G401 (cell line): ENCODE measurements at places on chromosomes 4 and X. TPM values are rescaled to one million over a fixed set of nuclear protein-coding genes. Genes with fewer than 3 reads are reported as not detected.

DNA sequence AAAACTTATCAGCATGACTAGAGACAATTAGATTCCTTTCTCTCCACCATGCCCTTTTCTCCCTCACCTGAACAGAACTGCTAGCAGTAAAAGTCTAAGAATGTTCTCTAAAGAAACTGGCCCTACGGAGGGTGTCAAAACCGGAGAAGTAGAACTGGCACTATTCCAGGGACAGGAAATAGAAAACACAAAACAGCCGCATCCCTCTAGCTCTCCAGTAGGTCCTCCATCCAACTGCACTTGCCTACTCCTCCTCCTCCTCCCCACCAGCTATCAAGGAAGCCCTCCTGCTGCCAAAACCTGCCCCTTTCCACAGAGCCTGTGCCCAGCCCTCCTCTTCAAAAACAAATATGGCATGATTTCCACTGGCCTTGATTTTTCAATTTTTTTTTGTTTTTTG is 28.4 kb downstream of the FUNDC1 start:
- no peak for DNase-seq

GRCh38 chr4:40525752-40526598 is 103.7 kb downstream of the RBM47 start:
- no peak for DNase-seq

GRCh38 chr4:145196747-145197146 is 16.4 kb upstream of the OTUD4 start:
- DNase-seq = no peak

DNA sequence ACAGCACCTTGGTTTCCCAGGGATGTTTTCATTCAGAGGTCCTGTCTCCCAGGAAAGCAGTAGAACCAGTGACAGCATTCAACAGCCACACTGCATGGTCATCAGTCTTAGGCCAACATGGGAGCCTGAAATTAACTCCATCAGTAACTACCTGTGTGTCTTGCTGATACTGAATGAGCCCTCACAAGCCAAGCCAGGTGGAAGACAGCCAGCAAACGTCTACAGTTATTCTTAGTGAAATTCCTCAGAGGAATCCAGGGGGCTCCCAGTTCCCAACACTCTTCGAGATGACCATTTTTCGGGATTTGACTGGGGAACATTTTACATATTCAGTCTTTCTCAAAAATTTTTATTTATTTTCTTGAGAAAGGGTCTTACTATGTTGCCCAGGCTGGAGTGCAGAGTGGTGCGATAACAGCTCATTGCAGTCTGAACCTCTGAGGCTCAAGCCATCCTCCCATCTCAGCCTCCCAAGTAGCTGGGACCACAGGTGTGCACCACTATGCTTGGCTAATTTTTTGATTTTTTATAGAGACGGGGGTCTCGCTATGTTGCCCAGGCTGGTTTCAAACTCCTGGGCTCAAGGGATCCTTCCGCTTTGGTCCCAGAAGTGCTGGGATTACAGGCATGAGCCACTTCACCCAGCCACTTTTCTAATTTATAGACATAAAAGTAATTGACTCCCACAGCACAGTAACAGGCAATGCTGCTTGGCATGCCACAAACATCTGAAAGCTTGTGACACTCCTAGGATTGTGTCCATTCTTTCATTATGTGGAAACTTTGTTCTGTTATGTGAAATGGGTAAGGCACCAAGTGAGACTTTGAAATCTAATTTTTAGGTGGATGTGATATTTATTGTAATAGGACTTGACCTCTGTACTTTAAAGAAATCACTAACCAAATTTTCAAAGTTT is 116.9 kb downstream of the SOWAHB start:
- DNase-seq = no peak

DNA sequence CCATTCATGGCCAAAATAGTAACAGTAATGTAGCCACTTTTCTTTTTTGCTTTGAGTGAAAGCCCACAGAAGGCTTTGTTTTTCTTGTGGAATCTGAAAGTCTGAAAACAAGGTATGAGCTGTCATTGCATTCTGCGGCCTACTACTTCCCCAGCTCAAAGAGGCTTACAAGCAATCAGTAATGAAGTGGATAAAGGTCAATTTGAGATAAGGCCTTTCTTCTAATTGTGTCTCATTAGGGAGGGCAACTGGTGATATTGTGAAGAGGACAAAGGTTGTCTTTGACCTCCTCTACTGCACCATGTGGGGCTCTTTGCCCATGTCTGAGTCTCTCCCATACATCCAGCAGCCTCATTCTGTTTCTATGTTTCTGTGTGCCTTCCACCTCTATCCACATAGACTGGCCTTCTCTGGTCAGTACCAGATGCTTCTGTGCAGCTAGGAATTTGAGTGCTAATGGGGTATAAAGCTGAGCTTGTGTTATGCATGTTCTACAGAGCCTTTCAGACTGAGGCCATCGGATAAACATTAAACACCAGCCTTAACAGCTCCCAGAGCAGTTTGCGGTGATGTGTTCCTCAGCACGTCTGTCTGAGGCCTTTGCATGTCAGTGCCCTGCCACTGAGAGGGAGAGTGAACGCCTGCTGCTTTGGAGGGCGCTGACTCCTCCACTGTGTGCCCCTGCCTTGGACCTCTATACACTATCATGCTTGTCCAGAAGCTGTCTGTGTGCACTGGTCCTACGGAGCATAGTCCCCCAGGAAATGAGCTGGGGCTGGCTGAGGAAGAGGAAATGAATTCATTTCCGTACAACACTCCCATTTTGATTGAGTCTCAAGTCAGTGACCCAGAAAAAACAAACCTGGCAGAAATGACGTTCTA is 80.2 kb downstream of the SH2D1A start:
- DNase-seq = no peak

DNA sequence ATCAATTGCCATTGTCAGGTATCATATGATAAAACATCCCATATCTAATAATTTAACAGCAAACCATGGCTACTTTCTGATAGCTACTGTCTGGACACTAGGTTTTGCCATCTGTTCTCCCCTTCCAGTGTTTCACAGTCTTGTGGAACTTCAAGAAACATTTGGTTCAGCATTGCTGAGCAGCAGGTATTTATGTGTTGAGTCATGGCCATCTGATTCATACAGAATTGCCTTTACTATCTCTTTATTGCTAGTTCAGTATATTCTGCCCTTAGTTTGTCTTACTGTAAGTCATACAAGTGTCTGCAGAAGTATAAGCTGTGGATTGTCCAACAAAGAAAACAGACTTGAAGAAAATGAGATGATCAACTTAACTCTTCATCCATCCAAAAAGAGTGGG is 7.0 kb downstream of the NPY5R start:
- DNase-seq = no peak

DNA sequence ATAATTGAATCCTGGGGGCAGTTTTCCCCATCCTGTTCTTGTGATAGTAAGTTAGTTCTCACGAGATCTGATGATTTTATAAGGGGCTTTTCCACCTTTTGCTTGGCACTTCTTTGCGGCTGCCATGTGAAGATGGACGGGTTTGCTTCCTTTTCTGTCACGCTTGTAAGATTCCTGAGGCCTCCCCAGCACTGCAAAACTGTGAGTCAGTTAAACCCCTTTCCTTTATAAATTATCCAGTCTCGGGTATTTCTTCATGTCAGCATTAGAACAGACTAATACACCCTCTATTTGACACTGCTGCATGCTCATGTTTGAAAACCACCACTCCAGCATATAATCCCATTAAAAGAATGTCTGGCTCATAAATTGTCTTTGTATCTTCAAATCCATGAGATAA is 264.4 kb upstream of the ITM2A start:
- no peak for DNase-seq

GRCh38 chr4:6520051-6520636 is 47.7 kb upstream of the PPP2R2C start:
- DNase-seq = no peak

GRCh38 chrX:26581091-26581490 is 365.1 kb downstream of the MAGEB5 start:
- no peak for DNase-seq

DNA sequence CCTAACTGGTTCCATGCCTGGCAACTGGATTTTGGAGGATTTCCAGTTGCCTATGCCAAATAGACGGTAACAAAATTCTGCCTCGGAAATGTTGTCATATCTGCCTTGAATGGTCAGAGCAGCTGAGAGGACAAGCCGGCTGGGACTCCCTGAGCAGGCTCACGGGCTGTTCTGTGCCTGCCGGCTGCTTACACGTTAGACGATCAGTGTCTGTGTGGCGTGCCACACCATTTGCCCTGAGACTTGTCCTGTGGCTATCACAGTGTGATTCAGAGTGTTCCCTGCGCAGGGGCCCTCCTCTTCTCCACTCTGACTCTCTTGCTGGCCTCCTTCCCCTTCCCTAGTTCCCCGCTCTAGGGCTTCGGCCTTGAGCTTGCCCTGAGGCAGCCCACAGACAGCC is 42.4 kb downstream of the RAI2 start:
- DNase-seq = peak; percentile 41

DNA sequence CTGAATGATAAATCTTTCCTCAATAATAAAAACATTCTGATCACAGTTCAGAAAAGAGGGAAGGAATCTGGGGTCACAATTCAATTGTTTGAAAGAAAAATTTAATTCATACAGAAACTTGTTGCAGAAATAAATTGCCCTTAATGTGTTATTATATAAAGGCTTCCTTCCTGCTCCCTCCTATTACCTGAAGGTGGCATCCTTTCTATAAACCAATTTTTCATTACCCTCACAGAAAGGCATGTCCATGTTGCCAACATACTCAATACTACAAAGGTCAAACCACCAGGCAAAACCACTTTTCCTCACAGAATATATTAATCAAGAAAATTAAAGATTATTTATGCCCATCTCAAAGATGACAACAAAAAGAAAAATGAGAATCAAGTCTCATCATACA is 194.3 kb upstream of the CT83 start:
- no peak for DNase-seq

GRCh38 chrX:105190252-105190853 is 30.1 kb downstream of the TEX13A start:
- DNase-seq = peak; percentile 1

- DNase-seq = no peak
Observed at GRCh38 chrX:10570601-10571000, 49.8 kb downstream of the MID1 start.

DNA sequence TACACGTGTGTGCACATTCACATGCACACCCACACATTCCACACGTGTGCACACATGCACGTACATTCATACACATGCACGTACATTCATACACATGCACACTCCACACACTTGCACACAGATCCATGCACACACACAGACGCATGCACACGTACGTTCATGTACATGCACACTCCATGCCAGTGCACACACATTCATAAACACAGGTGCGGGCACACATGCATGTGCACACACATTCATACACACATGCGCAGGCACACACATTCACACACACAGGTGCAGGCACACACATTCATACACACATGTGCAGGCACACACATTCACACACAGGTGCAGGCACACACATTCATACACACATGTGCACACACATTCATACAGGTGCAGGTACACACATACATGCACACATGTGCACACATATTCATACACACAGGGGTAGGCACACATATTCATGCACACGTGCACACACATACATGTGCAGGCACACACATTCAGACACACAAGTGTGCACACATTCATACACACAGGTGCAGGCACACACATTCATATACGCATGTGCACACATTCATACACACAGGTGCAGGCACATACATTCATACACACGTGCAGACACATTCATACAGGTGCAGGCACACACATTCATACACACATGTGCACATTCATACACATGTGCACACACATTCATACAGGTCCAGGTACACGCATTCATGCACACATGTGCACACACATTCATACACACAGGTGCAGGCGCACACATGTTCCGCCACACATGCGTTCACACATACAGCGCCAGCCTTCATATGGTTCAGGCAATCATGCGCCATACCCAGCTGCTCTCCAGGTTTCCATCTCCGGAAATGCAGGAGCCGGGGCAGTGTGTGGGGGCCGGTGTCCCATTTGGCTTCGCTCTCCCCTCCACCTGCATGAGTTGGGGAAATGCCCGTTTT is 124.8 kb downstream of the HMX1 start:
- no peak for DNase-seq

DNA sequence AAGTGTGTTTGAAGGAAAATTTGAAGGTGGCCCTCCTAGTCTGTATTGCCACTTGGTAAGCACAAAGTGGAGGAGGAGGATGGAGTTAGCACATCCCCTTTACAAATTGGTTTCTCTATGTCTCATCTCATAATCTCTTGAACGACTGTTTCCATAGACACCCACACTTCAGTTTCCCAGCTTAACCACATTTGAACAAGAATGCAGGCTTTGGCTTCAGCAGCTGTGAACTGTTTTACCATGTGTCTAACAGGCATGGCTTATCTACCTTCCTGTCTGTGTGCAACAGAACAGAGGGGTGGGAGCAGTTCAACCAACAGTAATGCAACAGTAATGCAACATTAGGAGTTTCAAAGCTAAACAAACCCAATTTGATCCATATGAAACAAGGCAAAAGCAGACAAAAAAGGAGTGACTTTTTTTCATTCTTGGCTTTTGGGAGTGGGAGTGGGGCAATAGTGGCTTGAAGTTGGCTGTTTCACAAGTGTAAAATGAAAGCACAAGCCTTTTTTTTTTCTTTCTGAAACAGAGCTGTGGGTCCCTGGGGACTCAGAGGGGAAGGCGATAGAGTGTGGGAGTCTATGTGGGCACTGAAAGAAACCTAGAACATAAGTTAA is 108.0 kb downstream of the ITM2A start:
- no peak for DNase-seq

DNA sequence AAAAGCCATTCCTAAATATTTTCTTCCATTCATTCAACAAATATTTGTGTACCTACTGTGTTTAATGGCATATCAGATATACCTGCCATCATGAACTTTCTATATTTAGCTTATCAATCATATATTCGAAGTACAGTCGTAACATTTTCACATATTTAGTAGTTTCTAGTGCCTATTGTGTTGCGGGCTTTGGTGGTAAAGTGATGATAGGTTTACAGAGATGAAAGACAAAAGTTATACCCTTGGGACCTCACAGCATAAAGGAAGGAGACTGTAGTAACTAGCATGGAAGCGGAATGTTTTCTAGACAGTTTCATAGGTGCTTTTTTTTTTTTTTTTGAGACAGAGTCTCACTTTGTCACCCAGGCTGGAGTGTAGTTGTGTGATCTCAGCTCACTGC is 39.5 kb downstream of the RBPJ start:
- no peak for DNase-seq

DNA sequence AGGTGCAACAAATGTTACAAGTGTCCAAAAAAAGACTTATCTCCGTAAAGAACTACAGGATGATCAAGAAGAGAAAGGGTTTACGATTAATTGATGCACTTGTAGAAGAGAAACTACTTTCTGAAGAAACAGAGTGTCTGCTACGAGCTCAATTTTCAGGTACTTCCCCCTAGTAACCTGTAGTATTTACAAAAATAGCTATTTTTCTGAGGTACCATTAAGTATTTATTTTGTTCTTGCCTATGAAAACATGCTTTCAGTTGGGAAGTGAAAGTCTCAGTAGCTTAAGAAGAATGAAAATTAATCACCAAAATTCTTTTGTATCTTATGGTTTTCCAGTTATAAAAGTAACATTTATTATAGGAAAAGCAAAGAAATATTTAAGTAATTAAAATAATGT is 5.9 kb downstream of the THAP9 start:
- no peak for DNase-seq

GRCh38 chrX:96449896-96450295 is 234.7 kb upstream of the DIAPH2 start:
- no peak for DNase-seq

- no peak for DNase-seq
Observed at GRCh38 chrX:72666451-72666850, 47.7 kb downstream of the PHKA1 start.

Gene ADH1C
- total RNA-seq = not detected in 2 replicates

Gene FOXR2
- total RNA-seq = not detected in 2 replicates

Gene MUC7
- not detected in 2 replicates for total RNA-seq

Gene CCNI
- total RNA-seq = 151 and 180 TPM in 2 replicates

Gene SLITRK4
- not detected in 2 replicates for total RNA-seq

Gene CXCL6
- not detected in 2 replicates for total RNA-seq

Gene MAP7D2
- total RNA-seq = not detected in 2 replicates

Gene PCDH10
- total RNA-seq = 2.3 and 3.3 TPM in 2 replicates
